Foreskin keratinocyte (primary cell): ENCODE measurements at places on chromosomes 7 and 10.

- no peak for DNase-seq
These were observed 48.4 kb downstream of the TES start for GRCh38 chr7:116258734-116259133.

DNA sequence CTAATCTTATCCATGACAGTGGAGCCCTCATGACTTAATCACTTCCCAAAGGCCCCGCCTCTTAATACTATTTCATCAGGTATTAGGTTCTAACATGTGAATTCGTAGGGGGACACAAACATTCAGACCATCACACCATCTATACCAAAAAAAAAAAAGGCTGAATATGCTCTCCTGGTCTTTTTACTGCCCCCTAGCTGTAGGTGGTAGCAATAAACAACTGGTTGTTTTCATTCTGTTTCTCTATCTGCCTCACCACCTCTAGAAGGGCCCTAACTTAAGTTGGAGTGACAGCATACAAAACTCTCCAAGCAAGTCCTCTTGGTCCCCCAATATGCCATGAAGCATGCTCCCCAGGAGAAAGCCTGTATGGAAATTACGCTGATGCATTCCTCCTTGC is 94.1 kb downstream of the GRM8 start:
- no peak for DNase-seq

DNA sequence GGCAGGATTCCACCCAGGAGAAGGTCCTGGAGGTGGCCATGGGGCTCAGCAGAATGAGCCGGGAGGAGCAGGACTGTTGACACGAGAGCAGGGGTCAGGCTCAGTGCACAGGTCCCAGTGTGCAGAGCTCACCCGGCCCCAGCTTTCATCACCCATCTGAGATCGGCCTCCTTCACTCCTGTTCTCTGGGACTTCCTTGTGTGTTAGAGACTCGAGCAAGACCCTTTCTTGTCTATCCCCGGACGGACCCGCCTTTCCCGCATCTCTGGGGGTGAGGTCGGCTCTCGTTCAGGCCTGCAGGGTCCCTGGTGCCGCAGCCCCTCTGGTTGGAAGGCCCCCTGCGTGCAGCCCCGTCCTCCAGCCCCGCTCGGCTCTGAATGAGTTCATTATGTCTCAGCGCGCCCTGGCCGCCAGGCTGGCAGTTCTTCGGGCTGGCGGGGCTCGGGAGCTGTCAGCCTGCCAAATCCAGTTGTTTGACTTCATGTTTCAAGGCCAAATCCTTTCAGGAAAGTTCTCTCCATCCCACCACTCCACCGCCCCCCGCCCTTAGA is 127.9 kb downstream of the LHPP start:
- DNase-seq: no peak

DNA sequence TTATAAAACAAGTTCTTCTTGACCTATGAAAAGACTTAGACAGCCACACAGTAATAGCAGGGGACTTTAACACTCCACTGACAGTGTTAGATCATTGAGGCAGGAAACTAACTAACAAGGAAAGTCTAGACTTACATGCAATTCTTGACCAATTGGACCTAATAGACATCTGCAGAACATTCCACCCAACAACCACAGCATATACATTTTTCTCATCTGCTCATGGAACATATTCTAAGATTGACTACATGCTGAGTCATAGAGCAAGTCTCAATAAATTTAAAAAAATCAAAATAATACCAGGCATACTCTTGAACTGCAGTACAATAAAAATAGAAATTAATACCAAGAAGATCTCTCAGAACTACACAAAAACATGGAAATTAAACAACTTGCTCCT is 219.5 kb upstream of the HPS1 start:
- no peak for DNase-seq
